Stimulated activated CD8-positive, alpha-beta memory T cell treated with anti-CD3 and anti-CD28 coated beads, Interleukin-15, amount 100 ng/mL, for 1 hour (primary cell): ENCODE measurements at places on chromosomes 13 and 19.

- no peak for DNase-seq
Observed at GRCh38 chr13:113775451-113776145, 16.6 kb downstream of the TMEM255B start.

DNA sequence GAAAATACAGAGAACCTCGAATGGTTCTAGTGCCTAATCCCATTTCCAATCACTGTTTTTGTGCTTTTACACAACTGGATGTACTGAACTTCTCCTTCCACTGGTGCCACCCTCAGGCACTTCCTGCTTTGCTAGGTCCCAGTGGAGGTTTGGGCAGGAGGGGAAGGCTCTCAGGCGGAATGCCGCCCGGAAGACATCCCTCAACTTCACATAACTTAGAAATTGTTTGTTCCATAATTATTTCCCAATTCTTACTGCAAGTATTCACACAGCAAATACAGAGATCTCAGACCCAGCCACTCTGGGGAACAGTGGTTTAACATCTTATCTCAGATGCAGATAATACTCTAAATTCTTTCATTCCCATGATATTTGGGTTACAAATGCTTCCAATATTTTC, 195.7 kb upstream of the IPO5 start:
- no peak for DNase-seq

- no peak for DNase-seq
Observed at GRCh38 chr13:28012896-28013295, 24.4 kb upstream of the URAD start.

DNA sequence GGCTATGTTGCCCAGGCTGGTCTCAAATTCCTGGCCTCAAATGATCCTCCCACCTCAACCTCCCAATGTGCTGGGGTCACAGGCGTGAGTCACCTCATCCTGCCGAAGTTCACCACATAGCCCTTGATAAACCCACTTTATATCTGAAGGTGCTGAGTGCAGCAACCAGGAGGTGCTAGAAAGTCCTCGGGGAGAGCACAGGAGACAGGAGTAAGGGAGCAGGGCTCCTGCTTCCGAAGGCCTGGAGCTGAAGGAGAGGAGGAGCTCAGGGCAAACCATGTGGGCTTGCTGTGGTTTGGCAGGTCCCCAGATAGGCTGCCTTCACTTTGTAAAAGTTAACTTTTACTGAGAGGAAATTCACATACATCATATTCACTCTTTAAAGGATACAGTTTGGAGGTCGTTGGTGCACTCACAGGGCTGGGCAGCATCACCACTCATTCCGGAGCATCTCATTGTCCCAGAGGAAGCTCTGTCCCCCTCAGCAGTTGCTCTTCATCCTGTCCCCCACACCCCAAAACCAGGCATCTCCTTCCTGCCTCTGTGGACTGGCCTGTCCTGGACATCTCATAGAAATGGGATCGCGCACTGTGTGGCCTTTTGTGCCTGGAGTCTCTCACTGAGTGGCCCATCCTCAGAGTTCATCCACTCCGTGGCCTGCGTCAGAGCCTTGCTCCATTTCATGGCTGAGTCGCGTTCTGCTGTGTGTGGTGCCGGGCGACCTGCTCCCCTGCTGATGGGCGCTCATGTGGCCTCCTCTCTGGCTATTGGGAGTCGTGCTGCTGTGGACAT, 49.5 kb downstream of the KDM4B start:
- DNase-seq, result no peak

GRCh38 chr19:35959968-35960320, 23.8 kb downstream of the LRFN3 start:
- DNase-seq, result no peak

GRCh38 chr19:50334741-50335421, 5.7 kb upstream of the KCNC3 start:
- DNase-seq, result no peak

GRCh38 chr19:49396738-49397505, 8.9 kb downstream of the KASH5 start:
- no peak for DNase-seq

DNA sequence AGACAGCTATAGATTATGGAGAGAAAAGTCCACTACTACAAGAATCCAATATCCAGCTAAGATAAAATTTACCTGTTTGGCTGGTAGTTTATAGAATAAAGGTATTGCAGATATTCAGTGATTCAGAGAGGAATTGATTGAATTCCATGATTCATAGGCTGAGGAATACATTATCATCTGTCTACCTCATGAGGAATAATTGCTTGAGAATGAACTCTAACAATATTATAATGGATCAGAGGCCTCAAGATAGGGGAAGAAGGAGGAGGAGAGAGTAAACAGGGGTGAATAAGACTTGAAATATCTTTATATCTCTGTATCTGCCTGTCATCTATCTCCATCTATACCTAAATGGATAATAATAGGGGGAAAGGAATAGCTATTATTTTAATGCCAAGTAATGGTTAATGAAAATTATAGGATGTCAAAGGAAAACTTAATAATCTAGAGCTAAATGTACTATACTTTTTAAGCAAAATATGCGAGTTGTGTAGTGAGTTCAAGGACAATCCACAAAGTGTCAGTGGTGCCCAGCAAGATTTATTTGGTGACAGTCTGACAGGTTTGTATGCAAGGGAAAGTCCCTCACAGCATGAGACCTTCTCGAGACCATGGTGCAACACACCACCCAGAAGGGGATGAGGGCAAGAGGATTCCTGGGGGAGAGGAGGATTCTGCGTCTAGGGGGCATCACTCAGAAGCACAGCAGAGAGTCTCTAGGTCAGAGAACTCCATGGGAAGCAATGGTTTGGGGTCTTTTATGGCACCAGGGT, 224.5 kb downstream of the GPC5 start:
- no peak for DNase-seq

DNA sequence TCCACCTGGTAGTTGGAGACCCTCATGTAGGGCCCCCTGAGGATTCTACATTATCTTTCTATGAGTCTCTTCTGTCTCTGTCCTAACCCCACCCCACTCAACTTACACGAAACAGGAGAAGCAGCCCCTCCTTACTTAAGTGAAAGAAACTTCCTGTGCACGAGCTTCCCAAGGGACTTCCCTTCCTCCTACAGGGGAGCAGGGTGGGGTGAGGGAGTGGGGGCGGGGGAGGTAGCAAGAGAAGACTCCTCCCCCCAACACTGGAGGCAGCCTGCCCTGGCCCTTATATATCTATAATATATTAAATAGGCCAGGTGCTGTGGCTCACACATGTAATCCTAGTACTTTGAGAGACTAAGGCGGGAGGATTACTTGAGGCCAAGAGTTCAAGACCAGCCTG, 5.5 kb upstream of the PDE4C start:
- no peak for DNase-seq

DNA sequence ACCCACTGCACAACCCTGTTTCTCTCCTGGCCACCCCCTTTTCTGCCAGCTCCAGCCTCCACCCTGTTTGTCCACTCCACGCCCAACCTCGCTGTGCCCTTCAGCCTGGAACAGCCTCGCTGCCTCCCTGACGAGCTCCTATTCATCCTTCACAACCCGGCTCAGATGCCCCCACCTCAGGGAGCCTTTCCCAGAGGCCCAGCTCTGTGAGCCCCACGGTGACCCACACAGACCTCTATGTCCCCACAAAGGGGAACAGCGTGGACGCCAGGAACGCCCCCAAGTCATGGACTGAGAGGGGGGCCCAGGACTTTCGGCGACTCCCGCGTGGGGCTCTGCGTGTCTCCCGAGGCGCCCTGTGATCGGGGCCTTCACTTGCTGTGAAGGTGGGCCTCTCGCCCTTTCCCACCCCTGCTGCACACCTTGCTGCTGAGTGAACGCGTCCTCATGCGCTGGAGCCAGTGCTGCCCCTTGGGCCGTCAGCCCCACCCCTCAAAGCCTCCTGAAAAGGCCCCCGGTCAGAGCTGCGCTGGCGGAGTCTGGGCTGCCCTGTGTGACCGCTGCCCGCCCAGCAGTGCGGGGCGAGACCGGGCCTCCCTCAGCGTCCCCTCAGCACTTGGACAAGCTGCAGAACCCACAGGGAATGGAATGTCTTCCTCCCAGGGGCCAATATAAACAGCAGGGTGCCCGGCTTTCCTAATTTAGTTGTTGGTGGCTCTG, 40.0 kb downstream of the ADPRHL1 start:
- DNase-seq, result no peak

- DNase-seq, result no peak
Observed at GRCh38 chr19:29380581-29380980, 145.2 kb upstream of the VSTM2B start.

GRCh38 chr13:73870970-73871935, 263.0 kb downstream of the KLF12 start:
- no peak for DNase-seq

DNA sequence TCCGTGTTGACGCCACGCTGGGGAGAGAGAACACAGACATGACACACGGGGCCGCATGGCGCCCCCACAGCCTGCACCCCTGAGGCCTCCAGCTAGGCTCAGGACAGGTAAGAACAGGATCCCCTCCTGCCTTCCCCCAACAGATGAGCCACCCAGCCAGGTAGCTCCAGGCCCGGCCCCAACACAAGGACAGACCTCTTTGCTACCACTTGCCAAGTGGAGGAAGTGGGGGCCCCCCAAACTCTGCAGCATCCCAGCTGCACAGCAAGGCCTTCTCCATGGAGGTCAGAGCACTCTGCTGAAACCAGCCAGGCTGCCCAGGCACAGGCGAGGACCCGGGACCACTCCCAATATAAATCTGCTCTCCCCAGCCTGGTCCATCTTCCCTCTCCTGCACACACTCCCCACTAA, 31.5 kb downstream of the PEPD start:
- no peak for DNase-seq

DNA sequence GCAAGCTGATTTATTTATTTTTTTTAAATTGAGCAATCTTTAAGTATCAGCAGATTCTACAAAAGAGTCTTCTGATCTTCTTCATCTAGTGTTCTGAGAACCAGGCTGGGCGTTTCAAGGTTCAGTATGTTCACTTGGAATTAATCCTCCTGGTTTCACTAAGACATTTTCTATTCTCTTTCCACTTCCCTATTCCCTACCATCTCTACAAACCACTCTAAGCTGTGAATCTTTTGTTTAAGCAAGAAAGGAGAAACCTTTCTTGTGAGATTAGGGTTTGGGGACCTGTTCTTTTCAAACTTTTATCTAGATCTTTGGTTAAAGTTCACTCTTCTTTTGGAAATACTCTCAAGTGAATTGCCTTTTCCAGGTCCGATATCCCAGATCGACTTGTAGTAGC, 59.3 kb downstream of the URI1 start:
- DNase-seq, result no peak

GRCh38 chr13:46388846-46389245, 1.8 kb upstream of the RUBCNL start:
- DNase-seq, result no peak

DNA sequence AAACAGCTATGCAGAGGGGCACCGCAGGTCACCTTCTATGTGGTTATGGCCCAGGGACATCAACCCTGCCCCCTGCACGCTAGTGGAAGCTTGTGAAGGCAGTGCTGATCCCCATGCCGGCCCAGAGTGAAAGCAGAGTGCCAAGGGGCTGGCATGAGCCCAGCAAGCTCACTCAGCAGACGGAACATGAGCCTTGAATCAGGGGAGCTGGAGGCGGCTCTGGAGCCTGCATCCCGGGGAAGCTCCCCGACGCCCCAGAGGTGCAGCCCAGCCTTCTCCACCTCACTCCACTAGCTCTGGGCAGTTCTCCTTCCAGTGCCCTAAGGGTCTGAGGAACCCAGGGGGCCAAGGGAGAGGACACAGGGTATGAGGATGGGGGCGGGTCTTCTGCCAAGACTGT, 19.0 kb upstream of the ISYNA1 start:
- no peak for DNase-seq

DNA sequence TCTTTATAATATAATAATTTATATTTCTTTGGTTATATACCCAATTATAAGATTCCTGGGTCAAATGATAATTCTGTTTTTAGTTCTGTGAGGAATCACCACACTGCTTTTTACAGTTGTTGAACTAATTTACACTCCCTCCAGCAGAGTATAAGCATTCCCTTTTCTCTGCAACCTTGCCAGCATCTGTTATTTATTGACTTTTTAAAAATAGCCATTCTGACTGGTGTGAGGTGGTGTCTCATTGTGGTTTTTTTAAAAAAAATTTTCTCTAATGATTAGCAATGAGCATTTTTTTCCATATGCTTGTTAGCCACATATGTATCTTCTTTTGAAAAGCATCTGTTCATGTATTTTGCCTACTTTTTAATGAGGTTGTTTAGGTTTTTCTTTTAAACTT, 122.2 kb downstream of the ZNF486 start:
- DNase-seq, result no peak

DNA sequence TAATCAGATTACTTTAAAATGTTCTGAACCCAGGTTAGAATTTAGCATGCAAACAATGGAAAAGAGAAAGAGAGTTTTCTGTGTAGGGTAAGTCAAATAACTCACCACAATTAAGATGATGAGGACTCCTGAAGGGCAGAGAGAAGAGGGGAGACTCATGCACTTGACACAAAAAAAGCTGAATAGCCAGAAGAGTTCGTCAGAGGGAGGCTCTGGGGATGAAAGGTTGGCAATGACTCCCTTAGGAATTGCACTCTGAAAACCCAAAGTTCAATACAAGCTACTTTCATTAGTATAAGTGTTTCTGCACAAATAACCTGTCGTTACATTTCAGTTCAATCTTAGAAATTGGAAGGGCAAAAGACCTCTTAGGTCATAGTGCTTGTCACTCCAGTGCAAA, 434.4 kb upstream of the PCDH9 start:
- DNase-seq, result no peak

GRCh38 chr19:10706990-10707389, 5.8 kb downstream of the QTRT1 start:
- DNase-seq, result no peak

- no peak for DNase-seq
Observed at GRCh38 chr13:45337395-45337794, 3.6 kb downstream of the TPT1 start.

DNA sequence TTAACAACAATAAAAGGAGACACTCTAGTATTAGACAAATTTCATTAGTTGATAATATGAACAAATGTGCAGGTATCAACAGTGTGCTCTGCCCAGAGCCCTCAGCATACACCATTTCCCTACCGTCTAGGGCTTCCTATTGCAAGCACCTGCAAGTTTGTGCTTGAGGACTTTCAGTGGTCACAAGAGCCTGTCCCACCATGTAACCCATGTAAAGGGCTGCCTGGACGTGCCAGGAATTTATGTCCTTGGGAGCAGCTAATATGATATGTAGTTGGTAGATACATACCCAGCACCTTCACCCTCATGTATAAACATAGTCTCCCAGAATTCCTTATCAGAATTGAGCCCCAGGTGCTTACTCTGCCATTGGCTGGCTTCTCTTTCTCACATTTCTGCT, 128.0 kb downstream of the UFM1 start:
- DNase-seq, result no peak
